ENCODE measurements at places on chromosomes 7 and 10. TPM values are rescaled to one million over a fixed set of nuclear protein-coding genes. Genes with fewer than 3 reads are reported as not detected.

DNA sequence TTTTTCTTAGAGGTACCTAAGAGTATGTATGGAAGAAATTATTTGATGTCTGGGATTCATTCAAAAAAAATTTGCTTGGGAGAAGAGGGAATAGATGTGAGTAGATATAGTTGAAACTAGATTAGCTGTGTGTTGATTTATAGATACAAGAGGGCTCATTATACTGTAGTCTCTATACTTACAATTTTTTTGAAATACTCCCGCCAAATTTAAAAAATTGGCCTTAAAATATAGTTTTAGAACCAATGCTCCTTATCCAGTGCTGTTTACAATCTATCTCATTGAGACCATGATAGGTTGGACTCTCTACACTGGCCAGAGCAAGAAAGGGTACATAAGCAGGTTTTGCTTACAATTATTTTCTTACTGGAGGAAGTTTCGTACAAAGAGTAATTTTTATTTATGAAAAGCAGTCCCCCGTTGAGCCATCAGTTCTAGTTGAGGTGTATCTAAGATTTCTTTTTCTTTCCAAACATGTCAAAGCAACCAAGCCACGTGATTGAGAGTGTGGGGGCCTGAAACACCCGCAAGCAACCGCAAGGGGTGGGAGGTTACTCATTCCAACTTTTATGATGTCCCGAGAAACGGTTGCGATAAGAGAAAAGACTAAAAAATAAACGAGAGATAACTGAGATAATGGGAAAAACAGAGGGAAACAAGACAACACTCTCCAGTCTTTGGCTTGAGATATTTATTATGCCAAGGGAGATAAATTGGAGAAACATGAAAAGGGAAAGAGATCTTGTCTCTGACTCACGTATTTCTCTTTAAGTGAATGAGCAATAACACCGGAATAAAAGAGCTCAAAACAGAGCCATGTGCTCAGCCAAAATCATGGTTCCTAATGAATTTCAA is 729.2 kb downstream of the LRMDA start:
- DNase-seq, result no peak

GRCh38 chr10:25049966-25050365 is 33.6 kb downstream of the THNSL1 start:
- DNase-seq, result no peak

- no peak for DNase-seq
Measured at GRCh38 chr10:103396789-103397087, 312 bp downstream of the PDCD11 start.

DNA sequence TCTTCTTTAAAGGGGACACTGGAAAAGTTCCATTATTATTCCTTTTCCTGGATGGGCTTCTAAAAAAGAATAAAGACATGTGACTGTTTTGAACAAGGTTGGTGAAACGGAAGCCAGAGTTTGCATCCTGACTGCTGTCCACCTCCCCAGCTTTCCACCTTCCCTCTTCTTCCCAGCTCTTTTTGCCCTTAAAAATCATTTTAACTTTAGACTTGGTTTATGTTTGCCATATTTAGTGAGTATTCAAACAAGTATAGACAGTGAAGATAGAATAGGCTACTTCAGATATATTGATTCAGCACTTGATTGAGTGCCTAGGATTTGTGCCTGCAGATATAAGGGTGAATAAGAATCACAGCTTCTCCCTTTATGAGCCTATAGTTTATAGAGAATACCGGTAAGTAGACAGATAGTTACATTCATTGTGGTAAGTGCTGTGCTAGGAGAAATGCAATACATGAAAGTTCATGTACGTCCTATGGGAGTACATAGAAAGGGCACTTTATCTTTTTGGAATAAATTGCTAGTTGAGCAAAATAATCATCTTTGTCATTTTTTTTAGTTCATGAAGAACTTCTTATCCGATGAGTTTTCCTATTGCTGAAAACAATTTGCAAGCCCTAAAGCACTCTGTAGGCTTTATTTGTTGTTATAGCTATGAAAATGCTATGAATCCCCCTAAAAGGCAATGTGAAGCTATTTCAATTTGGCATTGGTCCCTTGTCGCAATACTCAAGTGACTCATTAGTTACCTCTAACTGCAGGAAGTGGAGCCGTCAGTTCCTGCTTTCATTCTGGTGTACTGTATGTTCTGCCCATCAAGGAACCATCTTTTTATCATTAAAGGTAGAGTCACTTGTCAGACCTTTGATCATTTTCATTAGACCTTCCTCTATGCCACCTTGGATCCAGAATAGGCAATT is 57.2 kb upstream of the STRIP2 start:
- no peak for DNase-seq

TMEM26 gene
- total RNA-seq, result 23.0 TPM

All from spleen (tissue), 13 donors.